ENCODE measurements at places on chromosomes 5 and 9.
A peak's percentile ranks its signal among the peaks of the same experiment; 100 is the strongest.

DNA sequence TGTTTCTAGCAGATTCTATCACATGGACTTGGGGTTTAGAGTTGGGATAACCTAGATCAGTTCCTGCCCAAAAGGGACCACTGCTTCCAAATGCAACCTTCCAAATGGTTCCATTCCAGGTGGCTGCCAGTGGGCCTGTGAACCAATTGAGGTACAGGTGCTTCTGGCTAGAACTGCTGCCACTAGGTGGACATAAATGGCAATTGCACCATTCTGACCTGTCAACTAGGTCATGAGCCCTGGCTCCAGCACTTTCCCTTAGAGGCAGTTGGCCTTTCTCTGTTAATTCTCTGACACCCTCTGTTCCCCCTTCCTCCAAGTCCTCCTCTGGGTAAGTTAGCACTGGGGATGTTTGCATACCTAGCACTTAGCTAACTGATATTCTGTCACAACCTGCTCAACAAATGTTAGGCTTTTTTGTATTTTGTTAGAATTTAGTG, 16.6 kb upstream of the HEMGN start:
- DNase-seq = no peak

DNA sequence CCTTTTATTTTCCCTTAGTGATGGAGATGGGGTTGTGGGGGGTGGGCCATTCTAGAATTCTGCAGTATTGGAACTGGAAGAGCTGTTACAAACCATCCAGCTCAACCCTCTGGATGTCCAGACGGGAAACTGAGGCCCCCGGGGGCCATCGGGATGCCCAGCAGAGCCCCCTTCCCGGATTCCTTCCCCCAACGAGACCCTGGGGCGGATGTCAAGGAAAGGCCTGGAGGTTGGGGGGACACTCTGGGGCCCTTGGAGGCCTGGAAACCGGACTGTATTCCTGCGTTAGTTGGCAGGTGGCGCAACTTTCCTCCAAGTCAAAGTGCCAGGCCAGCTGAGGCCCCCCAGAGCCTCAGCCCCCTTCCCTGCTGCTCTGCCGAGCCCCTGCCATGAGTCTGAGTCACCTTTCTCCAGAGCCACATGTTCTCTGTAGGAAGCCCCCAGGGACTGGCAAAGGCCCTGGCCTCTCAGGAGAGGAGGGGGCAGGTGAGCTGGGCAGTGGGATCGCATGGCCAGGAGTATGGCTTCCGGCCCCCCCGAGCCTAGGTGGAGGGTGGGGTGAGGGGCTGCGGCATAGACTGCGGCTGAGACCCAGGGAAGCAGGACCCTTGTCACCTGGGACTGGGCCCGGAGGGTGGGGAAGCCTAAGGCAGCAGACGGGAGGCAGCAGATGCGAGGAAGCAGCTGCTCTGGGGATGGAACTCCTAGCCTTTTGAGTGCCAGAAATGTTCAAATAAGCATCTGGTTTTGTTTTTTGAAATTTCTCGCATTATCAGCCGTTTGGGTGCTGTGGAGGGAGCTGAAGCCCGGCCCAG, 17.8 kb upstream of the FIBCD1 start:
- DNase-seq = no peak

DNA sequence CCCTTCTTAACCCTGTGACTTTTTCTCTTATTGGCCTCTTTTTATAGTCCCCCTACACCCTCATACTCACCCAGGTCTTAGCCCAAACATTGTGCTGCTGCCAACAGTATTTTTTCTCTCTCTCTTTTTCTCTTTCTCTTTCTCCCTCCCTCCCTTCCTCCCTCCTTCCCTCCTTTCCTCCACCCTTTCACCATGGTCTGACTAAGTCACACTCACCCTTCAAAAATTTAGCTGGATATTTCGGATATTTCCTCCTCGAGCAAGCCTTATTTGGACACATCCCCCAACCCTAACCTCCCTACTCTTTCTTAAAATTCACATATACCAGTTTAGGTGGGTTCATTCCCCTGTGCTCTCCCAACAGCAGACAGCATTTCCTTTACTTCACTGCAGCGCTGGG, 64.7 kb downstream of the FGF1 start:
- DNase-seq = no peak

DNA sequence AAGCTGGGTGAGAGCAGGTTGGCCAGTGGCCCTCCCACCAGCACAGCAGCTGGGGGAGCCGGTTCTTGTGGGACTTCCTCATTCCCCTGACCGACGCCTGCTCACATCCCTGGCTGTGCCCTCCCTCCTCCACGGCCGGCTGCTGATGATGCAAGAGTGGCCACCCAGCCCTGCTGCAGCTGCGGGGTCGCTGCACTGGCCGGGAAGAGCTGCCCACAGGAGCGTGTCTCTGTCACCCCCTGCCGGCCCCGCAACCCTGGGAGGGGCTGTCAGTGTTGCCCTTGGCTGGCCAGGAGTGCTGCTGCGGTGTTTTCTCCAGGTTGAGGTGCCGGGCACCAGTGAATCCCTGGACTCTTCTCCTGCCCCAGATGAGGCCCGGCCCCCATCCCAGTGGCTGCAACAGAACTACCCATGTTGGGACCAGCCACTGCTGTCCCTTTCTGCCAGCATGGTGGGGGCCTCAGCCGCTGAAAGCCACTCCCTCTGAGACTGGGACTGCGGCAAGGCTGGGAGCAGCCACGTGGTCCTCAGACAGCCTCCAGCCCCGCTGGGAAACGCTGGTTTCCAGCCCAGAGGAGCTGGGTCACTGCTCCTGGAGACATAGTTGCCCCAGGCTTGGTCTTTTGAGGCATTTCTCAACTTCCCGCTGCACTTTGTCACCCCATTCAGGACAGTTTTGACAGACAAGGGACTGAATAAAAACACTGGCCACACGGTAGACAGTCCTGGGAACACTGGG, 739 bp downstream of the CARD9 start:
- DNase-seq = no peak

GRCh38 chr9:137395666-137396010, 27.3 kb downstream of the EXD3 start:
- DNase-seq = no peak

- no peak for DNase-seq
Measured at GRCh38 chr5:76371960-76372322, 31.1 kb upstream of the IQGAP2 start.

DNA sequence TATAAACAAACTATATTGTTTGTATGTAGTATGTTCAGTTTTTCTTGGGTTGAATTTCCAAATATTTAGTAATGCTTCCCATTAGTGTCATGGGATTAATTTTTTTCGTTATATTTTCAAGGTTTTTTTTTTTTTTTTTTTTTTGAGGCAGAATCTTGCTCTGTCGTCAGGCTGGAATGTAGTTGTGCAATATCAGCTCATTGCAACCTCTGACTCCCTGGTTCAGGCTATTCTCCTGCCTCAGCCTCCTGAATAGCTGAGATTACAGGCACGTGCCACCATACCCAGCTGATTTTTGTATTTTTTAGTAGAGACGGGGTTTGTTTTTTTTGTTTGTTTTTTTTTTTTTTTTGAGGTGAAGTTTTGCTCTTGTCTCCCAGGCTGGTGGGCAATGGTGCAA, 10.6 kb downstream of the DDX46 start:
- DNase-seq = no peak

- DNase-seq = no peak
Measured at GRCh38 chr5:107219993-107220392, 450.7 kb downstream of the EFNA5 start.

GRCh38 chr9:138014563-138014945, 137.0 kb downstream of the CACNA1B start:
- no peak for DNase-seq

DNA sequence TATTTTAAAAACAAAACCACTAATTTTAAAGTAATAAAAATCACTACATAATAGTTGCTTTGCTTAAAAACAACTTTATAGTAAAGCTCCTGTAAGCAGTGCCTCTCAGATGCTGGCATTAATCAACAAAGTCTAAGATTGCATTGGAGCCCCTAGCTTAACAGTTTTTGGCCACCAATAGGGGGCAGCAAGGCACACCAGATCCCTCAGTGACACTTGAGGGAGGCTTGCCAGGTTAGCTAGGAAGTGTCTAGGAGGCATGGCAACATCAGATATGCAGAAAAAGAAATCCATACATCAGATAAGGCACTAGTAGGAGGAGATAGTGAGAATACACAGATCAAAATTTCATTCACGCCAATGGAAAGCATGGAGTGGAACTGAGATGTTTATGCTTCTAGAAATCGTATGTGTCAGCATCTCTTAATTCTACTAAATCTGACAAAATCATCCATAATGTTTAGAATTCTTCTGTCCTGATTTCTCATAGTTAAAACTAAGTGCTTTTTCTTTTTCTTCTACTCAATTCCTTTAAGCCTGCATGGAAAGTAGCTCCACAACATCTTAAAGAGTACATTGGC, 73.6 kb upstream of the PAM start:
- DNase-seq = no peak

DNA sequence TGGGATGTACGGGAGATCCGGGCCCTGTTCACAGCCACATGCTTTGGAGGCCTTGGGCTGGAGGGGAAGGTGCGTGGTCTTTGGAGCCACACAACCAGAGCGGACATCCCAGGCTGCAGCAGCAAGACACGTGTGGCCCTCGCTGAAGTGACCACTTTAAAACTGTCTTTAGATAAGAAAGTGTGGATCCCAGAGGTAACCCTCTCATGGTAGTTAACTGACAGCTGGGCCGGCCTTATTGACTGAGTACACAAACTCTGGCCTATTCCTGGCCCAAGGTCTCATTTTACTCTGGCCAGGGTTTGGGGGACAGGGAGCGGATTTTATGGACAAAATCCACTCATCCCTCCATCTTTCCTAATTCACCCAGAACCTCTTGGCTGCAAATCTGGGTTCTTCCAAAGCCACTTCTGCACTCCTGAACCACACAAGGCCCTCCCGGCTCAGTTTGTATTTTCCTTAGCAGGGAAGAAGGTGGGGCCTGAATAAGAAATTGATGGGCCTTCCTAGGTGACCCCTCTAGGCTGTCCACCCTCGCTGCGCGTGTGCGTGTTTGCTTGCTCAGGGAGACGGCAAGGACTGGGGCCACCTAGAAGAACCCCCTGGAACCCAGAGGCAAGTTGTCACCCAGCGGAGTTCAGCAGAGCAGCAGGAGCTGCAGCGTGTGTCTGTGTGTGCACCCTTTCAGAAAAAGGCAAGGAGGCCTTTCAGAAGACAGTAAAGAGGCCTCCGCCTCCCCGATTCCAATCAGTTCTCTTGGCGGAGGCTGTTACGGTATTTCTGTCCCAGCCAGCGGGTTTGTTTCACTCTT, 73.3 kb upstream of the ORM1 start:
- no peak for DNase-seq

- DNase-seq = no peak
Measured at GRCh38 chr9:38112049-38112448, 43.0 kb upstream of the SHB start.

DNA sequence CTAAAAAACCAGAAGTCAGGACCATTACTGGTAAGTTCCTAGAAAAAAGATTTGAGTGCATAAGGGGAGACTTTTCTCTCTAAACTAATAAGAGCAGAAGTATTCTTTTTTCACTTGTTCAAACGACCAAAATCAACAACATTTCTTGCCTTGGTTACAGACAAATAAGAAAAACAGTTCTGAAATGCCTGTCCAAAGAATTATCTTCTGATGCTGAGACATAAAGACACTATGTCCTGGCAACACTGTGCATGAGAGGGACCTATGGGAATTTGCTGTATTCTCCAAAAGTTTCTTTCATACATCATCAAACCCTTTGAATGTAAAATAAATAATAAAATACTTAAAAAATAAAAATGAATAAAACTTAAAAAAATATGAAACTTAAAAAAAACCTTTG, 50.4 kb downstream of the ZNF474 start:
- DNase-seq = no peak

DNA sequence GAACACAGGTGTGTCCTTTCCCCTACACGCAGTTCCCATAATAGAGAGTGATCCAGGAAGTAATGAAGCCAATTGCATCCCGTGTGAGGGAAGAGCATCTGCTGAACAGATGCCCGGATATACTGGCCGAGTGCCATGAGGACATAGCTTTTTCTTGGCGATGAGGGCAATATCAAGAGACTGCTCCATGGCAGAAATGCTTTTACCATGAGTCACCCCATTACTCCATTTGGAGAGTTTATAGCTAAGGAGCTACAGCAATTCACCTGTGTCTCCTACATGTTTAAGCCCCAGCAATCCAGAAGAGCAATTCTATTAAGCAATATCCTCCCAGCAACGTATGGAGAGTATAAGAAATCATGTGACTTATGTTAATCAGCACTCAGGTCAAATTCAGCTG, 222.0 kb upstream of the KLF4 start:
- DNase-seq = peak; percentile 84

DNA sequence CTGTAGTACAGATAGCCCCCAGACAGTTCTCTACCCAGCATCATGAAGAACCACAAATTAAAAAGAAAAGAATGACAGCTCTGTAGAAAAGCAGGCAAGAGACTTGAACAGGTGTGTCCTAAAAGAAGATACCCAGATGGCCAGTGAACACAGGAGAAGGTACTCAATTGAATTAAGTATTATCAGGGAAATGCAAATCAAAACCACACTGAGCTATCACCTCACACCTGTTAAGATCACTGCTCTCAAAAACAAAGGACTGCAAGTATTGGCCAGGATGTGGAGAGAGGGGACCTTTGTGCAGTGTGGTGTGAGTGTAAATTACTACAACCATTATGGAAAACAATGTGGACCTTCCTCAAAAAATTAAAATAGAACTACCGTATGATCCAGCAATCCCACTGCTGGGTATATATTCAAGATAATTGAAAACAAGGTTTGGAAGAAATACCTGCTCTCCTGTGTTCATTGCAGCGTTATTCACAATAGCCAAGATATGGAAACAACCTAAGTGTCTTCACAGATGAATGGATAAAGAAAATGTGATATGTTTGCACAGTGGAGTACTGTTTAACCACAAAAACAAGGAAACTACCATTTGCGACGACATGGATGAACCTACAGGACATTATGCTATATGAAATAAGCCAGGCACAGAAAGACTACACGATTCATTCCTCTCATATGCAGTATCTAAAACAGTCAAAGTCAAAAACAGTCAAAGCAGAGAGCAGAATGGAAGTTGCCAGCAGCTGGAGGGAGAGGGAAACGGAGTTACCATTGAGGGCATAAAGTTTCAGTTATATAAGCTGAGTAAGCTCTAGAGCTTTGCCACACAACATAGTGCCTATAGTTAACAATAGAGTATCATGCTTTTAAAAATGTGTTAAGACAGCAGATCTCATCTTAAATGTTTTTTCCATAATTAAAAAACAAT, 102.6 kb downstream of the WNK2 start:
- DNase-seq = no peak

GRCh38 chr9:136323371-136323789, 4.0 kb upstream of the GPSM1 start:
- no peak for DNase-seq
